Activated naive CD8-positive, alpha-beta T cell treated with anti-CD3 and anti-CD28 coated beads, Interleukin-2, amount 50 U/mL, for 16 hours (primary cell): ENCODE measurements at places on chromosomes 1 and 21.

DNA sequence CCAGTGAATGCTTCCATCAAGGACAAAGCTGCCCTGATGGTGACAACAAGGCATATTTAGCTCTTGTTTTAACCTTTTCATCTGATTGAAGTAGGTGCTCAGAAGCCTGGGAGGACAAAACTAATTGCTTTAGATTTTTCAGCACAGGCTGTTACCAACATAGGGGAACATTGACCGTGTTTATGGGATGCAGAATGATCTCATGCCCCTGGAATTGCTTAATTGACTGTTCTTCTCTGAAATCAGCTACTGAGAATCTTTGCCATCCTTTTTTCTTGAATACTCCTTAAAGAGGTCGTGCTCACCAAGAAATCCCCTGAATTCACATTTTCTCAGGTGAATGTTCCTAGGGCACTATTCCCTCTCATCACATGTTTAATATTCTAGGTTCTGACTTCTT, 95.9 kb upstream of the CCDC190 start:
- DNase-seq = no peak

DNA sequence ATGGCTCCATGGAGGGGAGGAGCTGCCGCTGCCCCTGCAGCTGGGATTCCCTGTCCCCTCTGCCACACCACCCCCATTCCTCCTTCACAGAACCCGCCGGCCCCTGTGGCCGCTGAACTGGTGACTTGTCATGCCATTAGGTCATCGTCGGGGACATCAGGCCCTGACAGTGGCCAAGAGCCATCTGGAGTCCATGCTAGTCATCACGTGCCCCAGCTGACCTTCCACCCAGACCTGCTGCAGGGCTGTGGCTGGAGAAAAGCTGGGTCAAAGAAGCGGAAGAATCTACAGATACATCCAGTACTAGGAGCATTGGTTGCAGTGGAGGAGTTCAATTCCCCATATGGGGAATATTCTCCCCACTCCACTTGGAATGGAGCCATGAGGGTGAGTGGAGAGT, 78.1 kb downstream of the KCNJ15 start:
- DNase-seq = no peak

GRCh38 chr1:199706826-199707606, 320.5 kb upstream of the NR5A2 start:
- DNase-seq = no peak

GRCh38 chr1:158150523-158150922, 30.2 kb upstream of the CD1D start:
- no peak for DNase-seq

- DNase-seq = no peak
These were observed 63.4 kb upstream of the L1TD1 start for GRCh38 chr1:62131093-62131725.

- no peak for DNase-seq
These were observed 183.6 kb upstream of the KIAA0040 start for GRCh38 chr1:175376194-175376593.

DNA sequence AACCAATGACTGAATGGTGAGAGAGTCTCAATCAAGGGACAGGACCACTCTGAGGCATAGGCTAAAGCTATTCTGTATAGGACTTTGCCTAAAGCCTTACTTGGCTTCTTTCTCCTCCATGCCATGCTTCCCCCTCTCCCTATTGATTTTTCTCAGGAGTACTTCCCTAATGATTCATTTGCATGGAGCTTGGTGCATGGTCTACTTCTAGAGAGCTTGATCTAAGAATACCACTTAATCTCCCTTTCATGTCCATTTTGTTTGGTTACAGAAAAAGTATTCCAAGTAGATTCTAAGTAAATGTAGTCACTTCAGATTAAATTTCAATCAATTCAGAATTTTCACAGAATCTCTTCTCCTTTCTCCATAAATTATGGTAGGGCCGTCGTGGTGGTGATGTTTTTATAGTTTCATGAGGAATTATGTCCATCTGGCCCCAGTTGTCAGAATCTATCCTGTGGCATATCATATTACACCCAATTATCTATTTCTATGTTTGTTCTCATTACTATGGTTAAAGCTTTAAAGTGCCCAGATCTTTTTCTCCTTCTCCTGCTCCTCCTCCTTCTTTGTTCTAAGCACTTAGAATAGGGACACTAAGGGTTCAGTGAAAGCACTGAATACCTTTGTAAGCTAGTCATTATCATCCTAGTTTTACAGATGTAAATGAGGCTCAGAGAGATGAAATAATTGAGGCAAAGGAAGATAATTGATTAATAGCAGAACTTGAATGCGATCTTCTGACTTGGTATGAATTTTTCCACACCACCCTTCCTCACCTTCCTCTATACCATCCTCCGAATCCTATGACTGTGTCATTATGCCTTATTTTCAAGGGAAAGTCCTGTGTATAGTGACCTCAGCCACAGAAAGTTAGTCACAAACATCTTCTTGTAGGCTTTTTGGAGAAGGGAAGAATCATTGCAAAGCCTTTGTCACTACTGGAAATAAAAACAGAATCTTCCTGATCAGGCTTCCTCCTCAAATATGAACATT, 85.6 kb upstream of the ZRANB2 start:
- DNase-seq = no peak

GRCh38 chr1:49527606-49528305, 496.0 kb downstream of the AGBL4 start:
- DNase-seq = no peak

DNA sequence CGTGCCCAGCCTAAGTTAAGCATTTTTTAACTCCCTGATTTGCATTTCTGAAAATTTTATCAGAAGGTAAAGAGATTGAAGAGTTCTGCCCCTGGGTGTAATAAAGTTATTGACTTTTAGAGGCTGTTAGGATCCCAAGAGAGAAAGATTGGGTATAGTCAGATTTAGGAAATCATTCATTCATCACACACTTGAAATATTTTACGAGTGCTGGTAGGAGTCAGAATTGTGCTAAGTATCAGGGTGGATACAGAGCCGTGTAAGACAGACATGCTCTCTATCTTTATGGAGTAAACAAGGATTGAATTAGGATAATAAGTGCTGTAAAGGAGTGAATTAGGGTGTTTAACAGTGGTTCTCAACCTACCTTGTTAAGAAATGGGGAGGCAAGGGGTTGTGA, 3.0 kb downstream of the SZT2 start:
- DNase-seq = no peak

GRCh38 chr1:154937988-154938386, 1.5 kb upstream of the PMVK start:
- DNase-seq = no peak

- no peak for DNase-seq
These were observed 74.7 kb downstream of the ALG6 start for GRCh38 chr1:63442141-63442475.

DNA sequence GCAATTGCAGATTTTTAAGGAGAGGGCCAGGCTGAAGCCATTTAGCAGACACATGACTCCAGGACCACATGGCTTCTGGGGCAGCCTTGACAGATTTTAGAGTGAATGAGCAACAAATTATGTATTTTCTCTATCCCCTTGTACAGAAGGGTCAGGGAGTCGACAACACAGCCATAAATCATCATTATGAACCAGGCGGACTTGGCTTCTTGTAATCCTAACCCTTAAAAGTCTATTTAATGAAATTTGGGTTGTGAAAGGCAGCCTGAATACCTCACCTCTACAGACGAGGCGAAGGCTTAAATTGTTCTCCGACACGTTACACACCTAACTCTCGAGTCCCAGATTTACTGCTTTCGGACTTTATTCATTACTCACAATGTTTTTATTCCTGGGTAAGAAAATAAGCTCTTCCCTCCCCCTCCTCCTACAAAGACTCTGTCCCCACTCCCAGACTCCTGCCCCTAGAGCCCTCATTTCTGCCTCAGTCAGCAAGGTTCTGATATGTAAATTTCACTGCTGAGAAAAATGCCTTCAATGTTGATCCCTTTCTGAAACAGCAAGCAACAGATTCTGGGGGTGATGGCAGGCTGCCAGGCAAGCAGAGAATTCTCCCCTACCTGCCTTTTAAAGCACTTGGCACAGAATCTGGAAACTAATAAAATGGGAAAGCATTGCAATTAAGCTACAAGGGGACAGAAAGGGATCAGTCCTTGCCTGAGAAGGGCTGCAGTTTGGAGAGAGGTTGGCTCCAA, 51.6 kb downstream of the PLPP3 start:
- no peak for DNase-seq

- no peak for DNase-seq
These were observed 154.1 kb upstream of the POGK start for GRCh38 chr1:166685200-166685599.

DNA sequence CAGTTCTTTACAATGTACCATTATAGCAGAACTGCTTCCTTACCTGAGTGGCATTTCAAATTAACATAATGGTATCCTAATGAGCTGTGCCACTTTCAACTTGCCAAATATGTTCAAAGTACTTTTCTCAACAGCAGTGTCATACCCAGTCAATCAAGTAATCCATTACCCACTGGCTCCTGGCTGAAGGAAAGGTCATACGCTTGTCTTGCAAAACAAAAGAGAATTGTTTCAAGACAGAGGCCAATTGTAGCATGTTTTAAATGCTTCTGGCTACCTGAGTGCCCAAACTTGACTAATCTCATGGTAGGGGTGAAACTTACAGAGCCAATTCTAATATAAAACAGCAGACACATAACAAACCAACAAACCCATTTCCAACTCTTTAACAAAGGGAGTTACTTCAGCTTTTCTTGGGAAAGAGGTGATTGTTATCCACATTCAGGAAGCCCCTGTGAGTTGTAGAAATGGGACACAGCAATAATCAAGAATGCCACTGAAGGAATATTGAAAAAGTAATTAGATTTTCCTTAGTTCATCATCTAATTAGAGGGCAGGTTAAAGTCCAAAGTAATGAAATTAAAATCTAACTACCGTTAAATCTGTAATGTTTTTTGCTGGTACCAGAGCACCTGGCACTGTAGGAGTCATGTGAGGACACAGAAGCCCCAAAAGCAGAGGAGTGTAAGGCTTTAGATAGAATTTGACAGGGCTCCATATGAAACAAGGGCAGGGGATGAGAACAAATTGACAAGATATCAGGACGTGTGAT, 241.9 kb downstream of the RWDD3 start:
- no peak for DNase-seq

DNA sequence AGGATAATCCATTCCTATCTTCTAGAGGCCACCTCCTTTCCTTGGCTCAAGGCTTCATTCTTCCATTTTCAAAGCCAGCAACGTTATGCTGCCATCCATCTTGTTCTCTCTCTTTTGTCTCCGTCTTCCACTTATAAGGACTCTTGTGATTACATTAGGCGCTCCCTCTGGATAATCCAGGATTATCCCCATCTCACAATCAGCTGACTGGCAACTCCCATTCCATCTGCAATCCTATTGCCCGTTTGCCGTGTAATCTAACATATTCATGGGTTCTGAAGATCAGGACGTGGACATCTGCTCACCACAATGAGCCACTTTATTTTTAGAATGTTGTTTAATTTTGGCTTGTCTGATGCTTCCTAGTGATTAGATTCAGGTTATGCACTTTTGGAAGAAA, 89.3 kb downstream of the EBNA1BP2 start:
- no peak for DNase-seq

DNA sequence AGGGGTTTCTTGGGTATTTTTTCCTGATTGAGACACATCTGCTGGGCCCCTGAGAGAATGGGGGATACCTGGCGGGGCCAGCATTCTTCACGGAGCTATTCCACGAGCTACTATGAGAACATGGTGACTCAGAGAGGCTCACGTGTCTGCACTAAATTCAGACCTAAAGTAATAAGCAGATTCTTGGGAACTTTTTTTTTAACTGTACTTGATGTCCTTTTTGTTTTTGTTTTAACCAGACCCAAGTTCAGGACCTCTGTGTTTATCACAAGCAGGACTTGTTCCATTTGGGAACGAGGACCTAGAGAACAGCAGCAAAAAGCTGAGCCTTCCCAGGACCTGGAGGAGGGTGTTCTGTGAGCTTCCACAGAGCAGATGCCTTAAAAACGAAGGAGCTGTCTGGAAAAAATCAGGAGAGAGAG, 44.0 kb downstream of the EVA1C start:
- no peak for DNase-seq

- no peak for DNase-seq
These were observed 380.6 kb upstream of the ZRANB2 start for GRCh38 chr1:71461416-71461815.

DNA sequence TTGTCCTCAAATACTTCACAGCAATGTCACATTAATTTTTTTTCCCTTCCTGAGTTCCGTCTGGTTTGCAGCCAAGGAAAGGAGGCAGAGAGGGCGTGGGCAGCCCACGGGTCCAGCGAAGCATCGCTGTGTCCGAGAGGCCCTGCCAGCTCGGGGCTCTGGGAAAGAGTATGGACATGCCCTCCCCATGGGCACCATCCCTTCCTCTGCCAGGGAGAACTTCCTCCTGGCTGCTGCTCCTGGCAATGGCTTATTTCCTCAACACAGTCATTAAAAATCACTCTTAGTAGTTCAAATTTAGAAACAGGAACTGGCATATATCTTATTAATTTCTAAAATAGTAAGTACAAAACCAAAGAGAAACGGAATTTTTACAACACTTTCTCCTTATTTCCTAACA, 115.4 kb downstream of the RIPK4 start:
- DNase-seq = no peak

DNA sequence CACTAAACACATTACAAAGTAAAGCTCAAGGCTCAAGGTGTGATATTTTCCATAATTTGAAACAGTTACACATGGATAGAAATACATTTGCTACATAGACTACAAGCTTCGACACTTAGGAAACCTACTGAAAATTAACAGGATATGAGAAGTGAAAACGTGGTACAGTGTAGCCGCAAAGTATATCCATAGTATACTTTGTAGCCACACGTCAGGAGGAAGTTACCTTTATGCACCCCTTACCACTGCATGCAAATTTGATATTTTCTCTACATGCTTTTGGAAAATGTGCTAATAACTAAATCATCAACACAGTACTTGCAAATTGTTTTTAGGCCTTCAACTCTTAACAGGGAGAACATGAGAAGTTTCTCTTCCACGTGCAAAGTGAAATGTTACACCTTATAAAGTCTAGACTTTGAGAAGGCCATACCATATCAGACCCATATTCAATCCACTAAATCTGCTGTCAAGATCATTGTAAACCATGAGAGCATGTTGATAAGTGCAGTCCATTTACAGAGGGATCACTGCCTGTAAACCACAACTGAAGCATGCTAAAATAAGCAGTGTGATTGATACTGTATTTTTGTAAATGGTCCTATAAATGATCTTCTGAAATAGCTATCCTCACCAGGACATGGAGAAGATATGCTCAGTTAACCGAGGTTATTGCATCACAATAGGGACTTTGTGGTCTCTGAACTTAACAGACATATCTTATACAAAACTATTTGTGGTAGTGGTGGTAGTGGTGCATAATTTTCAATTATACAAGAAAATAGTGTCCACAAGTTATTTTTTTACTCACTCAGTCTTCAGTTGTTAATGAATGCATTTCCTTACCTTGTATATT, 64.7 kb downstream of the VAV3 start:
- no peak for DNase-seq

GRCh38 chr21:33412832-33413519, 9.8 kb downstream of the IFNGR2 start:
- DNase-seq = no peak

- no peak for DNase-seq
These were observed 36.5 kb downstream of the C1orf198 start for GRCh38 chr1:230831771-230832170.
